ENCODE measurements at places on chromosomes 11 and 22.
A peak's percentile ranks its signal among the peaks of the same experiment; 100 is the strongest.

DNA sequence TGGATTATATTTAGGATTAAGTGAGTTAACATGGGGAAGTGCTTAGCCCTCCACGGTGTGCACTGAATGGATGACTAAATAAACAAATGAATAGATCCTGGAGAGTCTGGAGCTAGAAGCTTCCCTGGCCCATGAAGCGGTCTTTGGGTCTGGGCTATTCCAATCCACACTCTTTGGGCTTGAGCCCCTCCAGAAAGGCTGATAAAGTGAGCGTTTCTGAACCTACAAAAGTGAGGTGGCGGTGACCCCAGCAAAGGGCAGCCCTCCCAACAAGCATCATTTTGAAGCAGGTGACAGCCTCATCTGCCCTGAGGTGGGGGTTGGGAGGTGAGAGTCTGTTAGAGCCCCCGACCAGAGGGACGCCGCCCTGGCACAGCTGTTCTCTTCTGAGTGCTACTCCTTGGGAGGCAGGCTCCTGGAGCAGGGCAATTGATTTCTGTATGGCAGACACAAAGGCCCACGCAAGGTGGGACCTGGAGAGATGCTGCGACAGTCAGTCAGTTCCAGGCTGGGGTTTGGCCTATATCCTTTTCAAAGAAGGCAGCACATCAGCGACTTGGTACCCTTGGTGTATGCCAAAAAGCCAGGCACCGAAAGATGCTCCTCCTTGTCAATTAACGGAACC is 157.8 kb downstream of the CACNA1I start:
- no peak for DNase-seq

DNA sequence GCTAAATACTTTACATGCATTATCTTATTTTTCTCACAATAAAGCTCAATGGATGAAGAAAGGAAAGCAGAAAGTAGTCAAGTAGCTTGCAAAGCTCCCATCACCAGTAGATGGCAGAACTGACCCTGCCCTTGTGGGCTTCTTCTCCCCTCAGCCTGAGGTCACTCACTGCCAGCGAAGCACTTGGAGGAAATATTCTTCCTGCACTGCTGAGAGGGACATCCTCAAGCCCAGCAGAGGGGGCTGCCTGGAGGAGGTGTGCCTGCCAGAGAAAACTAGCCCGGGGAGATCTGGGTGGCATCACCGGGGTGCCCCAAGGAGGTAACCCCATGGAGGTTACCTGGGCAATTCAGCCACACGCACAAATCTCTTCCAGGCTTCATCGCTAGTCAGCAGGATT is 6.6 kb downstream of the APOL4 start:
- peak; percentile 68 for DNase-seq

- no peak for DNase-seq
Measured at GRCh38 chr11:59611570-59612565, 3.7 kb downstream of the OSBP start.

GRCh38 chr11:68314203-68315170 is 2.1 kb downstream of the LRP5 start:
- peak; percentile 57 for DNase-seq

DNA sequence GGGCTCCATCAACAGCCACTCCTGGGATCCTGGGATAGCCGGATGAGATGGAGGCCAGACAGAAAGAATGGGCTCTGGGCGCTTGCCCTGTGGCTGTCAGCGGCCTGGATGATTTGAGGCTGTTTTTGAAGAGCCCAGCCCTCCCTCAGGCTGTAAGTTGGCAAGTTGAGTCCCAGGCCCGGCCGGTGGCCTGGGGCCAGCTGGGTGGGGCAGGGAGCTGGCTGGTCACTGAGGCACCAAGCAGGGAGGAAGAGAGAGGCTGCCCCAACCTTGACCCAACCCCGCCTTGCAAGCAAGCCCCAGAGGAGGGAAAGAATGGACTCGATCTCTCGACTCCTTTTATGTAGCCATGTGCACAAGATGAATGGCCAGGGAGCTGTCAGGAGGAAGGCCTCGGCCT is 34.9 kb downstream of the RIBC2 start:
- no peak for DNase-seq

- no peak for DNase-seq
Measured at GRCh38 chr11:66238786-66239413, 29.5 kb upstream of the RAB1B start.

- DNase-seq, result no peak
Measured at GRCh38 chr11:110755941-110756340, 43.7 kb upstream of the ARHGAP20 start.

DNA sequence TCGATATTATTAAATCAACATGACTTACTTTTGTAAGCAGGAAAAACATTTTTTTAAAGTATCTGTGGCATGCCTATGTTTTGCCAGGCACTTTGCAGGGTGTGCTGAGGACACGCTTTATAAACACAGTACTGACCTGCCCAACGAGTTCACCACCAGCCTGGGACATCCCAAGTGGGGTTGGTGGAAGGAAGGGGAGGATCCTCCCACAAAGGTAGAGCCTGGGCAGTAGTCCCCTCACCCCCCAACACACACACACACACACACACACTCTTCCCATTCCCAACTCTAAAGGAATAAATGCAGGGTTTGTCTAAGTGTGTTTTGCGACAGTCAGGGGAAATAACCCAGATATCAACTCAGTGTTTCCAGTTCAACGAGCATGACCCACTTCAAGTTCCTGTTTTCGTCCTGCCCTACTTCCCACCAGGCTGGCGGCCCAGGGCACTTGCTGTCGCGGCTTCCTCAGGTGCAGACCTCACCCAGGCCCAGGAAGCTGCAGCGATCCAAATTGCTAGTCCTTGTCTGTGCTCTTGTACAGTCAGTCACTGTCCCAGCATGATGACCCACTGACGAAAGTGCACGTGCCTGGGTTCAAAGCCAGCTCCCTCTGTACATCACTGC is 3.1 kb downstream of the CERK start:
- DNase-seq, result no peak

- no peak for DNase-seq
Measured at GRCh38 chr11:45288339-45288738, 2.2 kb upstream of the SYT13 start.

DNA sequence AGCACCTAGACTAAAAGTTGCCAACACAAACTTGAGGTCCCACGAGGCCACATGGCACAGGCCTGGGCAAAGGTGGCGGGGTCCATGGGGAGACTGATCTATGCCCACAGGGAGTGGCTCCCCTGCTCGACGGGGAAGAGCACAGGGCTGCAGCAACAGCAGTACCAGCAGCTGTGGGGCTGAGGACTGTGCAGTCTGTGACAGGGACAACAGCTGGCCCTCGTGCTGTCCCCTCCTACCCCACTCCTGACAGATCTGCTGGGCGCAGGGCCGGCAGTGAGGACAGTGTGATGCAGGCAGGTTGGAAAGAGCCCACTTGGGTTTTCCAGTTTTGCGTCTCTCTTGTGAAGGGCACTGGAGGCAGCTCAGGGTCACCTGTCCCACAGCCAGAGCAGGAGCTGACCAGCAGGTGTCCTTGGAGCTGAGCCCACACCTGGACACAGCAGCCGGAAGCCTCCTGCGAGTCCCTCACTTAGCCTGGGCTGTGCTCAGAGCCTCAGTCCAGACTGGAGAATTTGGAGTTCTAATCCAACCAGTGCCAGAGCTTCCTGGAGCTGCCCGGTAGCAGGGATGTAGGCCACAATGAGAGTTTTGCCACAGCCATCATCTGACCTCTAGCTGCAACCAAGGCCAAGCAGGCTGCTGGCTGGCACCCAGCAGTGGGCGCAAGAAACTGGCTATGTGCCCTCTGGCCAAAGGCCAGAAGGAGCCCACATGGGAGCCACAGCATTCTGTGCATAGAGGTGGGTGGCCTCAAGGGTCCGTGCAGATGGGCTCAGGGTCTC is 3.6 kb upstream of the GAS2L1 start:
- DNase-seq, result no peak

GRCh38 chr22:50486561-50487289 is at the start of gene MIOX:
MIOX (plus strand) TSS chr22:50486859; CDS start chr22:50486898, 39 bp downstream.
- peak; percentile 62 for DNase-seq

GRCh38 chr11:33885338-33886005 is 6.4 kb downstream of the LMO2 start:
- no peak for DNase-seq

- DNase-seq, result no peak
Measured at GRCh38 chr11:69161117-69161407, 5.3 kb downstream of the SMIM38 start.

GRCh38 chr11:104705490-104706190 is 192.6 kb downstream of the CASP12 start:
- DNase-seq, result peak; percentile 22

GRCh38 chr11:22753416-22753815 is 76.2 kb downstream of the SVIP start:
- DNase-seq, result no peak

DNA sequence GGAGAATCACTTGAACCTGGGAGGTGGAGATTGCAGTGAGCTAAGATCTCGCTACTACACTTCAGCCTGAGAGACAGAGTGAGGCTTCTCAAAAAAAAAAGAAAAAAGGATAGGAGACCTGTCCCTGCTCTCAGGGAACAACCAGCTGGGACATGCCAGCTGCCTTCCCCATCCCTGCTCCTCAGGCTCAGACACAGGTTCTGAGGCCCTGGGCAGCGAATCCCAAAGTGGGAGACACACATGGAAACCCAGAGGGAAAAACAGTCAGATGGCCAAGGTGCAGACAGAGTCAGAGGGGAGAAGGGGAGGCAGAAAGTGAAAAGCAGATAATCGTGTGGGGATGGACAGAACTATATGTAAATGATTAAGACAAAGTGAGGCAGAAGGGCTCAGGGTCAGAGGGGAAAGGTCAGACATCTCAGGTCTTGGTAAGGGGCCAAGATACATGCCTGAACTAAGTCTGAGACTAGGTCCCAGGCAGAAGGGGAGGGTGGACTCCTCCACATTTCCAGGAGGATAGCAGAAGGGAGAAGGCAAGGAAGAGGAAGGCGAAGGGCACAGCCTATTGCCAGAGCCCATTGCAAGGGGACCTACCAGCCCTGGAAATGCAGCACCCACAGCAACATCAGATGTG is 14.2 kb downstream of the STARD10 start:
- DNase-seq, result no peak

GRCh38 chr11:44684859-44685281 is 41.9 kb upstream of the TSPAN18 start:
- DNase-seq, result no peak

- DNase-seq, result peak; percentile 43
Measured at GRCh38 chr11:9459667-9460321, 1.0 kb upstream of the ZNF143 start.

DNA sequence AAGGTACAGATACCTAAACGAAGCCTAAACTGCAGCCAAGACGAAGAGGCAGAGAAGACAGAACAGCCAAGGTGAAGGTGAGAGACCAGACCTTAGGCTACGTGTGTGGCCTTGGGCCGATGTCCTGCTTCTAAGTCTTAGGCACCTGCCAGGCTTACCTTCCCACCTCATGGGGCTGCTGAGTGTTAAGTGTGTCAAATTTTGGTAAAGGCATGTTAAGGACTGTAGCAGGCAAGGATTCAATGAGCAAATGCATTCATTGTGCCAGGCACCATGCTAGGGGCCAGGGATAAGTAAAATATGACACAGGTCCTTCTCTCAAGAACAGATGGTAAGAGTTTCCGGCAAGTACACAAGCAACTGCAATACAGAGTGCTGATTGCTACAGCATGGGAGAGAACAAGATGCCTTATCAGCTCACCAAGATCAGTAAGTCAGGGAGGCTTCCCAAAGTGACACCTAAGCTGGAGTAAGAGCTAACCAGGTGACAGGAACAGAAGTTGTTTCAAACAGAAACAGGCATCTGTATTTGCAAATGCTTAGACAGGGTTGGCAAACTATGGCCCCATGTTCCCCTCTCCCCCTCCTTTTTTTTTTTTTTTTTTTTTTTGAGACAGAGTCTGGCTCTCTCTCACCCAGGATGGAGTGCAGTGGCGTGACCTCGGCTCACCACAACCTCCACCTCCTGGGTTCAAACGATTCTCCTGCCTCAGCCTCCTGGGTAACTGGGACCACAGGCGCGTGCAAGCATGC is 46.7 kb downstream of the CLTCL1 start:
- no peak for DNase-seq

DNA sequence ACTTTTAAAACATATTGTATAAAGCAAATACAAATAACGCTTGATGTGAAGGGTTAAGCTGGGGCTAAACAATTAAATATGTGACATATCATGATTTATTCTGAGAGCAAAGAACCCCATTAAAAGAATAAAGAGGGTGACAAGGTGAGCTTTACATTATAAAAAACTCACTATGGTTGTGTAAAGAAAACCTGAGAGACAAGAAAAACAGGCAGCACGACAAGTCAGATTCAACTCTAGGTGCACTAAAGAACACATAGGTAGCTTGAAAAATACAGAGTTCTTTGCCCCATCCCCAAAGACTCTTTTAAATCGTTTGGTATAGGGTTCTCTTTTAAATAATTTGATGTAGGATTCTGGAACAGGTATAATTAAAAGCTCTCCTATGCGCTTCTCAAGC is 63.5 kb downstream of the LUZP2 start:
- DNase-seq, result no peak

Data from EL (cell line).